ENCODE measurements at places on chromosomes 7 and 10.
A peak's percentile ranks its signal among the peaks of the same experiment; 100 is the strongest.

- no peak for DNase-seq
Measured at GRCh38 chr7:99258501-99258900, 14.1 kb upstream of the MYH16 start.

DNA sequence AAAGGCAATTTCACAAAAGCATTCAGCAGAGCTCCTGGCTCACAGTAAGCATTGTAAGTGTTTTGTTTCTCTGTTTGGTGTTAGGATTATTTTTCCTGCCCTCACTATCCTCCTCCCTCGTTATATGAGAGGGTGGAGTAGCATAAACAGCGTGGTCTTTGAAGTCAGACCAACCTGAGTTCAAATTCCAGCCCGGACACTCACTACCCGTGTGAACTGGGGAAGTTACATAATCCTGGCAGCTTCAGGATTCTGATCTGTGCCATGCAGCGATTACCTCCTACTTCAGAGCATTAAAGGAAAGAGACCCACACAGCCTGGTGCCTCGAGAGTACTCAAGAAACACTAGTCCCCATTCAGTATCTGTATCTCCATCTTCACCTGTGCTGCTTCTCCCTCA, 386.5 kb downstream of the INHBA start:
- no peak for DNase-seq

GRCh38 chr7:121397822-121398221, 1.7 kb upstream of the FAM3C start:
- no peak for DNase-seq

- DNase-seq, result no peak
Measured at GRCh38 chr10:13685885-13686284, 99.1 kb downstream of the PRPF18 start.

GRCh38 chr7:35533902-35534301, 161.0 kb downstream of the HERPUD2 start:
- no peak for DNase-seq

GRCh38 chr7:98970805-98971204, 92.5 kb downstream of the TRRAP start:
- no peak for DNase-seq

DNA sequence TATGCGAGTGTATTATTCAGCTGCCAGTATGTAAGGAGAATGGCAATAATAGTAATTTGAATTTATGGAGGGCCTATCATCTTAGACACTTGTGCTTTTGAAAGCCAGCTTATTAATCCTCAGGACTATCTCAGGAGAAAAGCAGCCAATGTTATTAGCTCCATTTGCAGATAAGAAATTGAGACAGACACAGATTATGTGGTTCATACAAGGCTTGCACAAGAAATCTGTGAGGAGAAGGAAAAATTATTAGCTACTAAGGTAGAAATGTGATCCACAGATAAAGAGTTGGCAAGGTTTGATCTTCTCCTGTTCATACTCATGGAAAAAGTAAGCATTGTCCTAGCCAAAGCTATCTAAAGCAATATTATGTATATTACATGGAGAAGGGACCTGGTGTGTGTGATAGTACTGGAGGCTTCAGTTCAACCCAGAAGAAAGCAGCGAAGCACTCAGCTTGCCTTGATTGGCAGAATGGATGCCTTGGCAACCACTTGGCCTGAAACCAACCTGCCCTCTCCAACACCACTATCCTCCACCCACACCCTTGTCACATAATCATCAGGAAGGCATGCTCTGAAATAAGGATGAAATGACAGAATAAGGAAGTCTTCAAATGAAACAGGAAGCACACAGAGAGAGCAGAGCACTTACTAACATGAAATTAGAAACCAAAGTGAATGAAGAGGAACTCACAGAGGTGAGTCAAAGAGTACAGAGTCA, 18.0 kb downstream of the MACC1 start:
- DNase-seq, result peak; percentile 85

Measured in NCI-H1417 (cell line).